Stimulated activated CD8-positive, alpha-beta memory T cell treated with anti-CD3 and anti-CD28 coated beads, Interleukin-4, amount 100 ng/mL, for 4 hours (primary cell): ENCODE measurements at places on chromosomes 13 and 19.

DNA sequence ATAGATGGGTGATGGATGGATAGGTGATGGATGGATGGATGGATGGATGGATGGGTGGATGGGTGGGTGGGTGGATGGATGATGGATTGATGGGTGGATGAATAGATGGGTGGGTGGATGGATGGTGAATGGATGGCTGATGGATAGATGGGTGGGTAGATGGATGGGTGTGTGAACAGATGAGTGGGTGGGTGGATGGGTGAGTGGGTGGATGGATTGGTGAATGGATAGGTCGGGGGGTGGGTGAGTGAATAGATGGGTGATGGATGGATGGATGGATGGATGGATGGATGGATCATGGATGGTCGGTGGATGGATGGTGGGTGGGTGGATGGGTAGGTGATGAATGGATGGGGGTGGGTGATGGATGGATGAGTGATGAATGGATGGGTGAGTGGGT lies 3.5 kb downstream of the SMIM24 start:
- DNase-seq: no peak

DNA sequence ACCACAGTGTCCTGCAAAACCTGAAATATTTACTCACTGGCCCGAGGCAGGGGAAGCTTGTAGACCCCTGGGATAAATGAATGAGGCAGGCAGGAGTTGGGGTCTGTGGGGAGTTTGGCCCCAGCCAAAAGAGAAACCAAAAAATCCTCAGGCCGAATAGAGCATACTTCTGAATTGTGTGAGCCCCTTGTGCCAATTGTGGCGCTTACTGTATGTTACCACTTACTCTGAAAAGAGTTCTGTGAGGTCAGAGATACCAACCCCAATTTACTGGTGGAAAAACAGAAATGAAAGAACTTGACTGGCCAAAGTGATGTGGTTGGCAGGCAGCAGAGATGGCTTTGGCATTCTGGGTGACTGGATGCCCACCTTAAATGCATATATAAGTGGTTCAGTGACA lies 6.9 kb downstream of the CARM1 start:
- no peak for DNase-seq

GRCh38 chr13:38636073-38636472 lies 50.8 kb upstream of the FREM2 start:
- DNase-seq: no peak

- no peak for DNase-seq
Observed at GRCh38 chr13:74644229-74644628, 510.0 kb upstream of the KLF12 start.

- DNase-seq: no peak
Observed at GRCh38 chr13:113927661-113928581, 46.0 kb downstream of the C13orf46 start.

DNA sequence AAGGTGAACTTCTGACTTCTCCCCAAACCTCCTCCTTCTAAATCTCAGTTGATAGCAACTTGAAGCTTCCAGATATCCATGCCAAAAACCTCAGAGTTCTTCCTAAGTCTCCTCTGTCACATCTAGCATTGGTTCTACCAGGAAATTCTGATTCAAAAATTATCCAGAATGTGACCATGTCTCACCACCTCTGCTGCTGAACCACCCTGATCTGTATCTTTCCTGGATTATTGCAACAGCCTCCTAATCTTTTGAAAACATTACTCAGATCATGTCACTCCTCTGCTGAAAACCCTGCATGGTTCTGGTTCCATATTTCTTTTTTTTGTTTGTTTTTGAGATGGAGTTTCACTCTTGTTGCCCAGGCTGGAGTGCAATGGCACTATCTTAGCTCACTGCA lies 78.7 kb upstream of the TNFSF11 start:
- DNase-seq: no peak

DNA sequence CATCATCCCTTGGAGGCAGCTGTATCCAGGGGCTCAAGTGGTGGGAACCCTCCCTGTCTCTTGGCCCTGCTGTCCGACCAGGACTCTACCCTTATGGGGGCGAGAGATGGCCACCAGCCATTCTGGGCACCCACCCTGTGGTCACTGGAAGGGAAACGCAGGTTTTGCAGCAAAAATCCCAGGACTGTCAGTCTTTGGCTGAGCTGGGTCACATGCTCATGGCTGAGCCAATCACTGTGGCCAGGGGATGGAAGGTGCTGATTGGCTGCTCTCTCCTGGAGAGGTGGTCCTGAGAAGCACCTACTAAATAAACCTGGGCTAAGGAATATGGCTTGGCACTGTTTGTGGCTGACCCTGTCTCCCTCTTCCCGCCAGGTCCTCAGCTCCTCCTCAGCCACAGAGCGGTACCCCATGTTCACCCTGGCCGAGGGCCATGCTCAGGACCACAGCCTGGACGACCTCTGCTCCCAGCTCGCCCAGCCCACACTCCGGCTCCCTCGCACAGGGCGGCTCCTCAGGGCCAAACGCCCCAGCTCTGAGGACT lies 8.9 kb downstream of the ATG4D start:
- no peak for DNase-seq

GRCh38 chr13:112392719-112393118 lies 16.6 kb downstream of the SPACA7 start:
- DNase-seq: no peak

DNA sequence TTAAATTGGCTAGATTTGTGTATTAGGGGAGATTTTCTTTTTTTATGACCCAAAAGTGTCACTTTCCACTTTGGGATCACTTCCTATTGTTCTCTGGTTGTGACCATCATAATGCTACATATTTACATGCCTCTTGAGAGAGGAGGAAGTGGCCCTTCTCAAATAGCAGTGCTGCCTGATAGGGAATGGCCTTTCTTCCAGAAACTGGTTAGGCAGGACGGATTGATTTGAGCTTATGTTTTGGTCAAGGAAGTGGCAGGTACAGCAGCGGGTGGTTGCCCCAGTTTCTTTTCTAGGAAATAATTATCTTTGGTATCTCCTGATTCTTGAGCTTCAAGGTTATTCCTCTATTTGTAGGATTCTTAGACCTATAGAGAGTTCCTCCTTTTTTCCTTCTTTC lies 21.9 kb upstream of the WTIP start:
- no peak for DNase-seq
